ENCODE measurements at places on chromosomes 7 and 10. TPM values are rescaled to one million over a fixed set of nuclear protein-coding genes. Genes with fewer than 3 reads are reported as not detected.

- peak overlapping the region; percentile 62 for H3K27ac ChIP-seq
- no peak overlapping the region for H3K4me3 ChIP-seq
- peak; percentile 71 for DNase-seq
- no peaks in the 10 kb centered on the region for H3K4me1 ChIP-seq
- no peaks in the 10 kb centered on the region for H3K36me3 ChIP-seq
- no peaks in the 10 kb centered on the region for H3K27me3 ChIP-seq
Observed at GRCh38 chr7:159075563-159076238, 69.0 kb downstream of the VIPR2 start.

GRCh38 chr7:55426676-55427075 lies 61.5 kb downstream of the LANCL2 start:
- DNase-seq = no peak
- no peak overlapping the region for H3K4me3 ChIP-seq
- H3K27ac ChIP-seq = no peak overlapping the region
- H3K4me1 ChIP-seq = no peaks in the 10 kb centered on the region

DNA sequence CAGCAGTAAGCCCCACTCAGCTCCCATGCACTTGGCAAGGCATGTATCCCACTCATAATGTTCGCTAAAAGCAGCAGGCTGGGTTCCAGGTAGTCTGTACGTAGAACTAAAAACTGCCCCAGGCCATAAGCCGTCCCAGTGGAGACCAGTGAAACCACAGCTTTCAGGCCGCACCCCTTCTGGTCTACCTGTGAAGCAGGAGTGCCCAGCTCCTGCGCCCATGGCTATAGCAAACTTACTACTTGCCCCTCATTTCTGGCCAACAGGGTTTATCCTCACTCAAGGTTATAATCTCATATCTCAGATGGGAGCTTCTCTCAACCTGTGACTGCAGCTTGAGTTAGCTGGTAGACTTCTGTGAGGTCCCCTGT lies 338.2 kb upstream of the LRRTM3 start:
- H3K36me3 ChIP-seq = no peaks in the 10 kb centered on the region
- no peak overlapping the region for H3K27ac ChIP-seq
- no peak overlapping the region for H3K4me3 ChIP-seq
- no peaks in the 10 kb centered on the region for H3K4me1 ChIP-seq
- no peak for DNase-seq
- H3K27me3 ChIP-seq = no peaks in the 10 kb centered on the region

DNA sequence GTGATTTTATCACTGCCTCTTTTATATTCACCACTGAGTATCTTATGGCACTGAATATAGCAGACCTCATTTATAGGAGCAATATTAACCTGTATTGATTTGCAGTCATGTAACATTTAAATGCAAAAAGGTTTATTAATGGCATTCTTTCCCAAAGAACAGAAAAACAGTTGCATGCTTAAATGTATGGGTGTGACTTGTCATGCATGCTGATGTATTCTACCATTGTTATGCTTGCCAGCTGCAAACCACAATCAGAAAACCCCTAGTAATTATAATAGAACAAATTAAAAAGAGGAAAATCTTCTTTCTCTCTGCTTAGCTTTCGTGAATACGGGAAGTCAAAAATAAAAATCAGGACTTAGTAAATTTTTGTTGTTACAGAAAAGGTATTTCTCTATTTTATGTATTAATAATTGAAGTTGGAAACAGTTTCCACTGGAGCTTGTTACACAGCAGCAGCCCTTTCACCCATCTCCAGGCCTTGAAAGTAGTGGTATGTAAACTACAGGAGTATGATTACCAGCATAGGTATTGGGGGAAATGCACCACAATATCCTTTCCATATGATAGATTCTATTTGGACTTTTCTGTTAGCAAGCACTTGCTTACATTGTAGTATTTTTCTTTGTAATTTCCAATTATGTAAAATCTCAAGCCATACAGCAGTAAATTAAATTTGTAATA lies 147.4 kb upstream of the TEX47 start:
- H3K4me1 ChIP-seq = no peaks in the 10 kb centered on the region
- H3K27ac ChIP-seq = no peak overlapping the region
- H3K36me3 ChIP-seq = no peaks in the 10 kb centered on the region

- DNase-seq = no peak
- no peak overlapping the region for H3K27ac ChIP-seq
- no peaks in the 10 kb centered on the region for H3K27me3 ChIP-seq
- no peak overlapping the region for H3K4me3 ChIP-seq
- no peaks in the 10 kb centered on the region for H3K4me1 ChIP-seq
Observed at GRCh38 chr7:39615350-39615975, 7.9 kb upstream of the RALA start.

GRCh38 chr7:107012691-107013090 lies 31.8 kb upstream of the PRKAR2B start:
- no peak overlapping the region for H3K27ac ChIP-seq
- no peaks in the 10 kb centered on the region for H3K36me3 ChIP-seq
- no peaks in the 10 kb centered on the region for H3K27me3 ChIP-seq
- H3K4me3 ChIP-seq = no peak overlapping the region
- H3K4me1 ChIP-seq = no peaks in the 10 kb centered on the region

DNA sequence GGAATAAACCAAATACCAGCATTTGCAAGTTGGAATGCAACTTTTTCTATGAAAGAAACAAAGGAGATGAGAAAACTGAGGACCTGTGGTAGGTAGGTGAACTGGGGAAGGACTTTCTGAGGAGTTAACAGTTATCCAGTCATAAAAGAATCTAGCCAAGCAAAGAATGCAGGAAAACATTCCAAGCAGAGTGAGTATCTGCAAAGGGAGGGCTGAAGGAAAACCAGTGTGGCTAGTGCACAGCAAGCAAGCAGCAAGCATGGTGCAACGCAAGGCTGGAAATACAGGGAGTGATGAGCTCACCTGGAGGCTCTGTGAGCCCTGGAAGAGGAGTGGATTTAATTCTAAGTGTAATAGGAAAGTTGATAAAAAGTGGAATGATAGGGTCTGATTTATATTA lies 44.0 kb downstream of the RTKN2 start:
- no peak for DNase-seq
- H3K4me1 ChIP-seq = no peaks in the 10 kb centered on the region
- no peaks in the 10 kb centered on the region for H3K36me3 ChIP-seq
- H3K27me3 ChIP-seq = no peaks in the 10 kb centered on the region

GRCh38 chr10:88500656-88501055 lies 82.5 kb downstream of the RNLS start:
- H3K27ac ChIP-seq = no peak overlapping the region
- H3K27me3 ChIP-seq = no peaks in the 10 kb centered on the region
- H3K4me3 ChIP-seq = no peak overlapping the region
- no peak for DNase-seq
- H3K4me1 ChIP-seq = no peaks in the 10 kb centered on the region

The SPDYE17 gene
- total RNA-seq = not detected

The PSD gene
- total RNA-seq = 394 TPM

The COL13A1 gene
- total RNA-seq = 2.9 TPM

DNA sequence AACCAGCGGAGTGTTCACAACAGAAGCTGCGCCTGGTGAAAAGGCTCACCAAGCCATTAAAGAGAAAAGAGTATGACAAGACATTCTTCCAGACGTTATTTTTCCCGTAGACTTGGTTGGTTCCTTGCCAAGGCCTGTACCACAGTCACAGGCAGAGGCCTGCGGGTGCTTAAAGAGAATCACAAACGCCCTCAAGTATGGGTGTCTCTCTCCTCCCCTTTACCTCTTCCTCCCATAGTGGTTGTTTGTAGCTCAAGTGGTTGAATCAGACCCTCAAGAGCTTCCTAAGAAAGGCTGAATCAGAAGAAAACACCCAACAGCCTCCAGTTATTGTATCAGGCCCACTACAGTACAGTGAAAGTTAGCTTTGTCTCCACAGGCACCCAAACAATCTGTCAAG lies 169.0 kb downstream of the CREB5 start:
- H3K36me3 ChIP-seq = no peaks in the 10 kb centered on the region
- no peaks in the 10 kb centered on the region for H3K27me3 ChIP-seq
- no peaks in the 10 kb centered on the region for H3K4me1 ChIP-seq
- no peak overlapping the region for H3K4me3 ChIP-seq
- no peak for DNase-seq

The CNPY1 gene
- total RNA-seq = not detected
